Stimulated activated CD8-positive, alpha-beta memory T cell treated with anti-CD3 and anti-CD28 coated beads, Interleukin-4, amount 100 ng/mL, for 1 hour (primary cell): ENCODE measurements at places on chromosomes 7 and 10.

DNA sequence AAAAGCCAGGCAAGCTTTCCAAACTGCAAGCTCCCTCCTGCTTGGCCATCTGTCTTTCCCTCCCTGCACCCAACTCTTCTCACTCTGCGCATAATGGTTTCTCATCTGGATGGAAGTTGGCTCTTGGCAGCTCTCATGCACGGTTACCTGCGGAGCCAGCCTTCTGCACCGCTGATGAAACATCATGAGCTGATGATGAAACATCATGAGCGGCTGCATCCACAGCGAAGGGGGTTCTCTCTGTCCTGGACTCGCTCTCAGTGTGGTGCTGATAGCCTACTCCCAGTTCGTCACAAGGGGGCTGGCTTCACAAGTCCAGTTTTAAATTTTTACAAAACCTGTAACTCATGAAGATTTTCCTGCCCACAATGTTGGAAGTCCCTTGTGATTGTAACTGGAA lies 457.5 kb downstream of the ACTR3B start:
- no peak for DNase-seq

- no peak for DNase-seq
Observed at GRCh38 chr7:31640381-31640780, 46.6 kb upstream of the PPP1R17 start.

DNA sequence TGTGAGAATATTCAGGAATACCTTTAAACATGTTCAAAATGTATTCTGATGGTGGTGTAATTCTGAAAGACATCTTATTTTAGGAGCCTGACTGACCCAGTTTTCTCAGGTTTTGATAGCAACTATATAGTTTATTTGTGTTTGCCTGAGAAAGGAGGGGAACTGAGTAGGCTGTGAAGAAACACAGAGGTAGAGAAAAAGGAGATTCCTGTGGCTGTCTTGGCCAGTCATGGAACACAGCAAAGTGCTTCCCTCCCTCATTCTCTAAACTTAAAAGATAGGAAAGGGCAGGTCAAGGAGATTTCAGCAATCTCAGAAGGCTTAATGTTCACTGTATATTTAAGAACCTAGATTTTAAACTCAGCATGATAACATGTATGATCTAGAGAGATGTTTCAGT lies 43.5 kb downstream of the ZMYND11 start:
- no peak for DNase-seq

GRCh38 chr10:12372846-12373245 lies 23.5 kb downstream of the CAMK1D start:
- no peak for DNase-seq

GRCh38 chr10:23280419-23281043 lies 64.1 kb downstream of the C10orf67 start:
- DNase-seq = no peak
